ENCODE measurements at places on chromosomes 7 and 10.
A peak's percentile ranks its signal among the peaks of the same experiment; 100 is the strongest.

DNA sequence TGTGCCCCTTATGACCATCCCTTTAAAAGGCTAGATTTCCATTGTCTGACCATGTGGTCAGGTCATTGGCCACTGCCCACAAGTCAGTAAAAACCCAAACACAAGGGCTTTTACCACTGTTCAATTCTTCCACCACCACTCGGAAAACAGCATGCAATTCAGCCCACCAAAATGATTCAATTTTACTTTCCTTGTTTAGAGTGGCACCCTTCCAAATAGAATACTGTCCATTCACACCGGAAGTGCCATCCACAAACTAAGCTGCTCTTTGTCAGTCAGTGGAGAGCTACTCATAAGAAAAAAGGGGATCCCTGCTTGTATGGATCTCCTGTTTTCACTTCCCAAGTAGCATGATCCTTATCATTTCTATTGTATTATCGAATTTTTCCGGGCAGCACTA lies 350.7 kb upstream of the MBL2 start:
- H3K4me1 ChIP-seq: no peaks in the 10 kb centered on the region
- no peak overlapping the region for H3K4me3 ChIP-seq
- no peaks in the 10 kb centered on the region for H3K36me3 ChIP-seq
- no peaks in the 10 kb centered on the region for H3K27me3 ChIP-seq
- H3K27ac ChIP-seq: no peak overlapping the region

DNA sequence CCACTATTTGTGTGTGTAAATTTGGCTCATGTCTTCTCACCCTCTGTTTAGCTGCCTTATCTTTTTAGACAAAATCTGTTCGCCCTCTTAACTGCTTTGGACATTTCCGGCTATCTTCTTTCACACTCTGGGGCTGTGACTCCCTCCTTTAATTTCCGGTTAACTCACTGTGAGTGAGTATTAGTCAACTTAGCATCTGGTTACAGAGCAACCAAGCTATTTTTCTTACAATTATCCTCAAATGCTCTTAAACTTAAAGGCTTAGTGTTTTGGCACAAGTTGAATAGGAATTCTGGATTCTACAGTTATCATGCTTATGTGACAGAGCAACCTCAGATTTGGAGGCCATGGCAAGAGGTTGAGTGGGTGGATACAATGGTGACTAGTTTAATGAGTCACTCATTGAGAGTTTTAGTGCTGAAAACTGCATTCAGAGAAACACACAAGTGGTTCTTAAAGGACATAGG lies 177.6 kb upstream of the SEMA3A start:
- no peak for DNase-seq
- H3K27me3 ChIP-seq: no peaks in the 10 kb centered on the region
- no peak overlapping the region for H3K27ac ChIP-seq
- H3K4me1 ChIP-seq: no peaks in the 10 kb centered on the region
- H3K4me3 ChIP-seq: no peak overlapping the region

DNA sequence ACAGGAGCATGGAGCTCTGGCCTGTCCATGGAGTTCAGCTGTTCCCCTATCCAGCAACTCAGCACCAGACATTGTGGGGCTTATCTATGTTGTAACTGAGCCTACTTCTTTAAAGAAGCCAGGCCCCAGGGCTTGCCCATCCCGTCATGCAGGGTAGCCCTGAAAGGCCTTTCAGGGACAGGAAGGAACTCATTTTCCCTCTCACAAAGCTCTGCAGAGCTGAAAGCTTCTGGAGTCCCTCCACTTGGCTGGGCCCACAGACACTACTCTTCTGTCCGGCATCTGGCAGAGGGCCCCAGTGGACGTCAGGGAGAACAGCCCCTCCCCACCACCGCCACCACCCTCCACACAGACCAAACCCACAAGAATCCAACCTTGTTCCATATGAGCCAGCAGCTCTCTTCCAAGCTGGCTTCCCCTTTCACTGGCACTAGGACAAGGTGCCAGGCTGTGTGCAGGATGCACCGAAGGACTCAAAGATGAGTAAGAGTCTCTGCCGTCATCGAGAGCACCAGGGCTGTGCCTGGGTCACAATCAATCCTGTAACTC lies 33.1 kb downstream of the DENND2A start:
- peaks cover 17% of the 10 kb centered on the region for H3K4me1 ChIP-seq
- peak overlapping the region; percentile 37 for H3K27ac ChIP-seq
- H3K4me3 ChIP-seq: no peak overlapping the region
- H3K36me3 ChIP-seq: no peaks in the 10 kb centered on the region

GRCh38 chr10:22655312-22655981 lies 58.9 kb downstream of the PIP4K2A start:
- H3K27ac ChIP-seq: no peak overlapping the region
- no peaks in the 10 kb centered on the region for H3K36me3 ChIP-seq
- no peaks in the 10 kb centered on the region for H3K27me3 ChIP-seq
- H3K4me3 ChIP-seq: no peak overlapping the region
- DNase-seq: no peak

- DNase-seq: no peak
- H3K27me3 ChIP-seq: no peaks in the 10 kb centered on the region
- H3K27ac ChIP-seq: no peak overlapping the region
- H3K36me3 ChIP-seq: no peaks in the 10 kb centered on the region
- peaks cover 20% of the 10 kb centered on the region for H3K4me1 ChIP-seq
Observed at GRCh38 chr7:24574950-24575349, 1.7 kb downstream of the PALS2 start.

DNA sequence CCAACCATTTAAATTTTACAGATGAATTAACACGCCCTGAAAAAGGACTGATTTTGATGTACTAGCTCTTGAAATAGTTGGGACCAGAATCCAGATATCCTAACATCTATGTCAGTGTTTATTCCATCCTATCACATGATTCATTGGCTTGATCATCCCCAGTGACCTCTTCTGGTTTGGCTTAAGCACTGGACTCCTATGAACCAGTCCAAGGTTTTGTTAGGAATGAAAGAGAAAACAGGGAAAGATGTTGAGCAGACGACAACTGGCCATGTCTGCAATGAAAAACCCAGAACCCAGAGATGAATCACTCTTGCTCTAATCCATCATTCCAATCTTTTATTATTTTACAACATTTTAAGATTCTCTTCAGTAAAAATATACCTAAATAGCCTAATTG lies 1080.9 kb downstream of the SORCS1 start:
- H3K4me3 ChIP-seq: no peak overlapping the region
- H3K27ac ChIP-seq: no peak overlapping the region
- no peaks in the 10 kb centered on the region for H3K4me1 ChIP-seq
- no peaks in the 10 kb centered on the region for H3K36me3 ChIP-seq
- H3K27me3 ChIP-seq: no peaks in the 10 kb centered on the region

DNA sequence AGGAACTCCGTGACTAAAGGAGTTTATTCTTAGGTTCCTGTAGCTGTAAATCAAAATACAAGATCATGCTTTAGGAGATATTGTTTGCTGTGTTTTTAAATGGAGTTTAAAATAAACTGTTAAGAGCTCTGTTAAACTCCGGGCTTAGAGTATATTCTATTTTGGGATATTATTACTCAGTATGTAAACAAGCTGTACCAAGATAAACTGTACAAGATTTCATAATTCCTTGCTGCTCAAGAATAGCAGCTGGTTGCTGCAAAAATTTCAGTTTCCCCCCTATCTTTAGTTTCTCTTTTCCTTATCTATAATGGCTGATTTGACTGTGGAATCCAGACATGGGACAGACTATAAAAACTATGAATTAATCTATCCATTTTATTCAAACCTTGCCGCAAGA lies 215.7 kb downstream of the HTR7 start:
- H3K4me1 ChIP-seq: peaks cover 10% of the 10 kb centered on the region
- H3K27ac ChIP-seq: no peak overlapping the region
- no peak overlapping the region for H3K4me3 ChIP-seq
- no peak for DNase-seq

- no peak overlapping the region for H3K27ac ChIP-seq
- DNase-seq: no peak
- H3K4me3 ChIP-seq: no peak overlapping the region
- H3K27me3 ChIP-seq: no peaks in the 10 kb centered on the region
- H3K4me1 ChIP-seq: no peaks in the 10 kb centered on the region
Observed at GRCh38 chr7:81629702-81630101, 140.1 kb downstream of the HGF start.

DNA sequence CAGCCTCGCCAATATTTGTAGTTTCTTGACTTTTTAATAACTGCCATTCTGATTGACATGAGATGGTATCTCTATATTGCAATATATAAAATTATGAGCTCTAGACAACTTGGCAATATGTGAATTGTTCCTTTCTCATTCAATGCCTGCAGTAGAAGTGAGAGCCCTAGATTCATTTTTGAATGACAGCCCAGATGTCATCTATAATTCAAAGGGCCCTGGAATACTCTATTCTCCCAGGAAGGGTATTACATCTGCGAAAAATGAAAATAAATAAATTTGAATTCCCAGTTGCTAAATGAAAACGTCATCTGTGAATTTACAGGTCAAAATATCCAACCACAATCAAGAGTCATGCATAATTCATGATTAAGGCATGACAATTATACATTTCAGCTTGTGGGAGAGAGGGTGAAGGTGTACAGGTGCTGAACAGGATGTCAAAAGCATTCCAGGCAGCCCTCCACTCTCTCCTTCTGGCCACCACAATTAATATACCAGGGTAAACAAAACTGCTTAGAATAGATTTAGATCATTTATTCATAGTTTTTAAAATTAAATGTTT lies 1147.3 kb downstream of the XPNPEP1 start:
- H3K4me1 ChIP-seq: no peaks in the 10 kb centered on the region
- no peak for DNase-seq
- no peak overlapping the region for H3K27ac ChIP-seq
- H3K27me3 ChIP-seq: no peaks in the 10 kb centered on the region
- H3K4me3 ChIP-seq: no peak overlapping the region

DNA sequence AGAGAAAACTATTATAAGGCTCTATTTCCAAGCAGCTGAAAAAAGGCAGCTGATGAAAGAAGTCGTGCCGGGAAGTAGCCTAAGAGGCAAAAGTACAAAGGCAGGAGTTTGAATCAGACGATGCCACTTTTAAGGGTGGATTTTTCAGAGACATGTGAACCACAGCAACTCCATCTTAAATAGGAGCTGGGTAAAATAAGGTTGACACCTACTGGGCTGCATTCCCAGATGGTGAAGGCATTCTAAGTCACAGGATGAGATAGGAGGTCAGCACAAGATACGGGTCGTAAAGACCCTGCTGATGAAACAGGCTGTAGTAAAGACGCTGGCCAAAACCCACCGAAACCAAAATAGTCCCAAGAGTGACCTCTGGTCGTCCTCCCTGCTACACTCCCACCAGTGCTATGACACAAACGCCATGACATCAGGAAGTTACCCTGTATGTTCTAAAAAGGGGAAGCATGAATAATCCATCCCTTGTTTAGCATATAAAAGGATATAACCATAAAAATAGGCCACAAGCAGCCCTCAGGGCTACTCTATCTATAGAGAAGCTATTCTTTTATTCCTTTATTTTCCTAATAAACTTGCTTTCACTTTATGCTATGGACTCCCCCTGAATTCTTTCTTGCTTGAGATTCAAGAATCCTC lies 45.5 kb upstream of the PRSS1 start:
- H3K4me3 ChIP-seq: no peak overlapping the region
- no peak overlapping the region for H3K27ac ChIP-seq
- H3K27me3 ChIP-seq: no peaks in the 10 kb centered on the region
- DNase-seq: no peak
- no peaks in the 10 kb centered on the region for H3K36me3 ChIP-seq

GRCh38 chr7:15648461-15648961 lies 38.0 kb downstream of the MEOX2 start:
- no peak overlapping the region for H3K4me3 ChIP-seq
- H3K36me3 ChIP-seq: no peaks in the 10 kb centered on the region

GRCh38 chr10:53387562-53387961 lies 615.0 kb upstream of the MBL2 start:
- no peak for DNase-seq
- no peaks in the 10 kb centered on the region for H3K27me3 ChIP-seq
- H3K27ac ChIP-seq: no peak overlapping the region
- H3K4me3 ChIP-seq: no peak overlapping the region

DNA sequence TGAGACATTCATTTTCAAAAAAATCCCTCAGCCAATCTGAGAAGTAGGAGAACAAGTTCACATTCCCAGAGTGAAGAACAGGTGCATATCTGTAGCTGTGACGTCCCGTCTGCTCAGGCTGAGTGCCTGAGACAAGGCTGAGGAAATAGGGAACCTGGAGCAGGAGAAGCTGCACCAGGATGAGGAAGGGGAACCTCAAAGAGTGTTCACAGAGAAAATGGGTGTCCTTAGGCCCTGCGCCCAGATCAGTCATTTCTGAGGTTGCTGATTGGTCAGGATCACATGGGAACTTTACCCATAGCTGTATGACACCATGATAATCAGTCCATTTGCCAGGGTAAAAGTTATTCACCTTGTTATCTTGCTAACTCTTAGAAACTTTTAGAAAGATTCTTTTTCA lies 34.2 kb upstream of the TARP start:
- no peaks in the 10 kb centered on the region for H3K36me3 ChIP-seq
- H3K4me1 ChIP-seq: peaks cover 24% of the 10 kb centered on the region
- no peaks in the 10 kb centered on the region for H3K27me3 ChIP-seq
- DNase-seq: no peak

- no peaks in the 10 kb centered on the region for H3K27me3 ChIP-seq
- no peak for DNase-seq
- no peaks in the 10 kb centered on the region for H3K36me3 ChIP-seq
- no peak overlapping the region for H3K4me3 ChIP-seq
- no peaks in the 10 kb centered on the region for H3K4me1 ChIP-seq
- H3K27ac ChIP-seq: no peak overlapping the region
Observed at GRCh38 chr7:14521183-14521582, 381.4 kb downstream of the DGKB start.

- H3K36me3 ChIP-seq: no peaks in the 10 kb centered on the region
- DNase-seq: no peak
- H3K4me1 ChIP-seq: peaks cover 56% of the 10 kb centered on the region
- no peak overlapping the region for H3K27ac ChIP-seq
- peaks cover 39% of the 10 kb centered on the region for H3K27me3 ChIP-seq
Observed at GRCh38 chr10:123150271-123150985, 2.5 kb downstream of the HMX2 start.

GRCh38 chr7:149637911-149638565 lies 135.3 kb downstream of the ZNF467 start:
- DNase-seq: no peak
- H3K27ac ChIP-seq: no peak overlapping the region
- no peaks in the 10 kb centered on the region for H3K36me3 ChIP-seq
- H3K27me3 ChIP-seq: no peaks in the 10 kb centered on the region
- no peak overlapping the region for H3K4me3 ChIP-seq

DNA sequence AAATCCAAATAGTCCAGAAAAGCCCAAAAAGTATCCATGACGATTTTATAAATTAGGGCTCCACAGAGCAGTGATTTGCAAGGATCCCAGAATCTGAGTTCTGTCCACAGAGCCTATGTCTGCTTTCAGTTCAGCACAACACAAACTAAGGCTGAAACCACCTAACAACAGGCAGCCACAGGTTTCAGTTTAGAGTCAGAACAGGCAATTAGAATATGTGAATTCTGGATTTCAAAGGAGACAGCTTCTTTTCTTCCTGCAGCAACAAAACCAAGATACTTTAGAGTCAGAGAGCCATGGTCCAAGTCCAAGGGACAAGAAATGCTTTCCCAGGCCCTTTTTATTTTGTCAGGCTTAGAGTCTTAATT lies 23.6 kb downstream of the IFIT3 start:
- H3K27me3 ChIP-seq: no peaks in the 10 kb centered on the region
- no peaks in the 10 kb centered on the region for H3K36me3 ChIP-seq
- peak overlapping the region; percentile 85 for H3K27ac ChIP-seq
- peaks cover 37% of the 10 kb centered on the region for H3K4me1 ChIP-seq

GRCh38 chr7:105285118-105285874 lies 103.4 kb downstream of the SRPK2 start:
- no peak overlapping the region for H3K4me3 ChIP-seq
- no peak overlapping the region for H3K27ac ChIP-seq
- no peaks in the 10 kb centered on the region for H3K27me3 ChIP-seq
- no peaks in the 10 kb centered on the region for H3K4me1 ChIP-seq
